ENCODE measurements at places on chromosomes 13 and 19. TPM values are rescaled to one million over a fixed set of nuclear protein-coding genes. Genes with fewer than 3 reads are reported as not detected.

The KLHL1 gene
- not detected for total RNA-seq

The NLRP5 gene
- 4.9 TPM for total RNA-seq

The HSH2D gene
- total RNA-seq: not detected

The TNFSF13B gene
- total RNA-seq: not detected

The ATXN8OS gene
- total RNA-seq: not detected

The FAM216B gene
- not detected for total RNA-seq

The TOMM40 gene
- total RNA-seq: 170 TPM

The SERP2 gene
- 1.9 TPM for total RNA-seq

The TRAPPC5 gene
- total RNA-seq: 64.7 TPM

The BRME1 gene
- 7.9 TPM for total RNA-seq

The ARID3A gene
- total RNA-seq: 12.0 TPM
